ENCODE measurements at places on chromosomes 5 and 9. TPM values are rescaled to one million over a fixed set of nuclear protein-coding genes. Genes with fewer than 3 reads are reported as not detected.

GRCh38 chr5:150077060-150077459 is 9.3 kb downstream of the CSF1R start:
- no peak for DNase-seq

- DNase-seq = no peak
These were observed 102.0 kb downstream of the DMRT2 start for GRCh38 chr9:1152171-1152570.

DNA sequence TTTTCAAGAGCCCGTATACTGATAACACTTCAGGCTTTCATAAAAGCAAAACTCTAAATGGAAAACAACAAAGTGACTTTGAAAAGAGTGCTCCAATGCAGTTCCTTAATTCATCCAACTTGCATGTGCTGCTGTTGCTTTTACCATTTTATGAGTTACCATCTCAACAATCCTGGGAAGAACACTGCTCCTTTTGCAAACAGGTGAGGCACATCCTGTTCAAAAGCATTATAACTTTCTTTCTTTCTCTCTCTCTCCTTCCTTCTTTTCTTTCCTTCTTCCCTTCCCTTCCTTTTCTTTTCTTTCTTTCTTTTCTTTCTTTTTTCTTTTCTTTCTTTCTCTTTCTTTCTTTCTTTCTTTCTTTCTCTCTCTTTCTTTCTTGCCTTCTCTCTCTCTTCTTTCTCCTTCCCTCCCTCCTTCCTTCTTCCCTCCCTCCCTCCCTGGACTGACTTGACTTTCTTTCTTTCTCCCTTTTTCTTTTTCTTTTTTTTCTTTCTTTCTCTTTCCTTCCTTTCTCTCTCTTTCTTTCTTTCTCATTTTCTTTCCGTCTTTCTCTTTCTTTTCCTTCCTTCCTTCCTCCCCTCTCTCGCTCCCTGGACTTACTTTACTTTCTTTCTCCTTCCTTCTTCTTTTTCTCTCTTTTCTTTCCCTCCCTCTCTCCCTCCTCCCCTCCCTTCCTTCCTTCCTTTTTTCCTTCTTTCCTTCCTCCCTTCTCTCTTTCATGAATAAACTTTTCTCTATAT is 11.2 kb upstream of the PARP8 start:
- no peak for DNase-seq

DNA sequence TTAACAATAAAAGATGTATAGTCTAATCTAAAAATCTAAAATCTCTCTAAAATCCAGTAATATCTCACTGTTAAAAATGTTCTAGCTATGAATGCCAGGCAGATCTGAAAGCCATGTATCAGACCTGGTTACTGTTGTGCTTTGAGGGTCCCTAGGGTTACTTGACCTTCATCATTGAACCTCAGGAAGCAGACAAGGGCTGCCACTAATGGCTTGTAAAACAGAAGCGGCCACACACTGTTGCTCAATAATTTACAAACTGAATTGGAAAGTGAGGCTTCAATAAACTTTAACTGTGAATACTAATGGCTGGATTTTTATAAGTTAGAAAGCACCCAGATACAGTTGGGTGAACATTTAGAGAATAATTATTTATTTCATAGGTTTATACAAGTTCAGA is 198.0 kb upstream of the RPS23 start:
- DNase-seq = no peak

The TUT7 gene
- 35.9 TPM for total RNA-seq

The OMD gene
- total RNA-seq = 1.4 TPM

The TAS2R1 gene
- total RNA-seq = not detected
